Endothelial cell (in vitro differentiated cells): ENCODE measurements at places on chromosomes 3 and 15.

GRCh38 chr3:4467522-4467867 lies 426 bp upstream of the SUMF1 start:
- no peak for DNase-seq

GRCh38 chr3:30553641-30554316 lies 52.6 kb upstream of the TGFBR2 start:
- DNase-seq = no peak

GRCh38 chr15:38886315-38887163 lies 321.9 kb upstream of the RASGRP1 start:
- no peak for DNase-seq

DNA sequence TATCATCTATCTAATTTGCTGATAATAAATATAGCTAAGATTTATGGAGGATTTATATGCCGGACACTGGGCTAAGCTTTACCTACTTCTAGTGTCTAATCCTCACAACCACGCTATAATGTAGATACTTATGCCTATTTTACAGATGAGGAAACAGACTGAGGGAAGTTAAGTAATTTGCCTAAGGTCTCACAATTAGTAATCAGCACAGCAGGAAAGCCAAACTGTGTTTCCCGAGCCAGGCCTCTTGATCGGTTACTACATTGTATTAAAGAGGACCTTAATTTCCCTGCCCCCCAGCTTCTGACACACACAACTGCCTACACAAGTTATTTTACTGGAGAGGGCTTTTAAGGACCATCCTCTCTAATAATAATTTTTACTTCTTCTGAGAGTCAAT lies 40.9 kb downstream of the ONECUT1 start:
- no peak for DNase-seq

- peak; percentile 19 for DNase-seq
Measured at GRCh38 chr3:61924090-61924735, 362.8 kb downstream of the PTPRG start.

- DNase-seq = no peak
Measured at GRCh38 chr3:179181993-179182551, 33.9 kb downstream of the PIK3CA start.

DNA sequence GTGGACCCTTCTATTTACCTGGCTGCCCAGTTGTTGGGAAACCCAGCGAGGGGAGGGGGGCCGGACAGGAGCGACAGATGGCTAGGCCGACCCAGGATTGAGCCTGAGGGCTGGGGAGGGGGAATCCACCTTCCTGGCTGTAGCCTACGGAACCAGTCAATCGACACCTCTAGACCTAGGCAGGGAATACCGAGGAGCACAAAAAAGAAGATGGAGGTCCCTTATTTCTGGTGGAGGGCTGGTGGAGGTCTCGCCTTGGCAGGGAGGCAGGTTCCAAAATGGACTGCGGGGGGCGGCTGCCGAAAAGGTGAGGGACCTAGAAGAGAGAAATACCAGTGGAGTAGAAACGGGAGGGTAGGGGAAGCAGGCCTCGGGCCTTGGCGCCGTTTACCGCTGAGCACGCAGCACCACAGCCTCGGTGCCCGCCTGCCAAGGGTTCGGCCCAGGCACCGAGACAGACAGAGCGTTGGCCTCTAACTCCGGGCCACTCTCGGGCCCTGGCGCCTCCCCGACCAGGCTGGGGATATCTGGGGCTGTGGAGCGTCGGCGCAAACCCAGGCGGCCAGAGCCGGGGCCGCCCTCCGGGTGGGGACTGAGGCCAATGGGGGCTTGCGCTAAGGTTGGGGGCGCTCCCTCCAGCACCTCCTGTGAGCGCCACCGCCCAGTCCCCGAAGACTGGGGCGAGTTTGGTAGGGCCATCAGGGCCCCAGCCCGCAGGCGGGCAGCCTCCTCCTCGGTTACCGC lies 1.6 kb downstream of the ANKRD63 start:
- no peak for DNase-seq

GRCh38 chr15:89401631-89402517 lies 67.2 kb upstream of the POLG start:
- no peak for DNase-seq

DNA sequence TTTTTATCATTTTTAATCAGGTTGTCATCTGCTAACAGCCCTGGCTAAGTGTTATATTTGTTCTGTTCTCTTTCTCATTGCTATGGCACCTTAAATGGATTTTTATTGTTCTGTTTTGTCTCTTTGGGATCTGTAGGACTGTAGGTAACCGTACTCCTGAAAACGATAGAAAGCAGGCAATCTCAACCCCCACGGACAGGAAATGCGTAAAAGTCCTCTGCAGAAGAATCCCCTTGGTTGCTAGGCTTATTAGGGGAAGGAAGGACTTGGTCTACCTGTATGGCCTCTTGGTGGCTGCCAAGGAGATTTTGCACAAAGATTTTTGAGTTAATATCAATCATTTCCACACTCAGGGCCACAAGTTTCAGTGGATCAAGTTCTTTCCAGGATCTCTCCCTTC lies 571.9 kb upstream of the ZNF385D start:
- no peak for DNase-seq
